ENCODE measurements at places on chromosomes 11 and 22.

- no peak for DNase-seq
Measured at GRCh38 chr11:93905384-93905783, 55.0 kb upstream of the VSTM5 start.

DNA sequence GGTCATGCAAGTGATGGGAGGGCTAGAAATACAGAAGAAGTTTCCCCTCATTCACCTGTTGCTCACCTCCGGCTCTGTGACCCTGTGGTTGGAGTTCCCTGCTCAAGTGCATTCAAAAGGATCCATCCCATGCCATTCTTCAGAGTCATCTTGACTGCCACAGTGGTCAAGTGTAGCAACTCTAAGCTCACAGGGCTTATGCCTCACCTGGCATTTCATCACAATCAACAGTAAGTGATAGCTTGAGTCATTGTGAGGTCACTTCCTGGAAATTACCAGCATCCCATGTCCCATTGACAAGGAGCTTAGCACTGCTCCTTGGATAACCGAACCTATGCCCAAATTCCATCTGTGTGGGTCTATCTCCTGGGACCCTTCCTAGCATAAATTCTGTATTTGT lies 55.6 kb downstream of the OR4C45 start:
- no peak for DNase-seq

DNA sequence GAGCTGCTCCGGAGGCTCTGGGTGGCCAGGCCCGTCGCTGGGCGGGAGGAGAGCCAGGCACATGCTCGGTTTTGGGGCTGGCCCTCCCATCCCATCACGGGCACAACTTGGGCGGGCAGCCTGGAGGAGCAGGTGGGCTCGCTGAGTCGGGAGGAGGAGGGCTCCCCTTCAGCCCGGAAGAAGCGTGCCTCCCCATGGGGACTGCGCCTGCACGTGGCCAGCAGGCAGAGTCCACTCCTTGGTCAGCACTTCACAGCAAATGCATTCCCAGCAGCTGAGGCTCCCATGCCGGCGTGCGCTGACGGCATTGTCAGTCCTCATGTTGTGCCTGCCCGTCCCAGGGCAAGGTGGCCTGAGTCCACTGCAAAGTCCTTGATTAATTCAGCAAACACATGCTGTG lies 1281.7 kb downstream of the BRD1 start:
- DNase-seq = no peak

- no peak for DNase-seq
Measured at GRCh38 chr22:39577366-39577765, 6.8 kb downstream of the CACNA1I start.

DNA sequence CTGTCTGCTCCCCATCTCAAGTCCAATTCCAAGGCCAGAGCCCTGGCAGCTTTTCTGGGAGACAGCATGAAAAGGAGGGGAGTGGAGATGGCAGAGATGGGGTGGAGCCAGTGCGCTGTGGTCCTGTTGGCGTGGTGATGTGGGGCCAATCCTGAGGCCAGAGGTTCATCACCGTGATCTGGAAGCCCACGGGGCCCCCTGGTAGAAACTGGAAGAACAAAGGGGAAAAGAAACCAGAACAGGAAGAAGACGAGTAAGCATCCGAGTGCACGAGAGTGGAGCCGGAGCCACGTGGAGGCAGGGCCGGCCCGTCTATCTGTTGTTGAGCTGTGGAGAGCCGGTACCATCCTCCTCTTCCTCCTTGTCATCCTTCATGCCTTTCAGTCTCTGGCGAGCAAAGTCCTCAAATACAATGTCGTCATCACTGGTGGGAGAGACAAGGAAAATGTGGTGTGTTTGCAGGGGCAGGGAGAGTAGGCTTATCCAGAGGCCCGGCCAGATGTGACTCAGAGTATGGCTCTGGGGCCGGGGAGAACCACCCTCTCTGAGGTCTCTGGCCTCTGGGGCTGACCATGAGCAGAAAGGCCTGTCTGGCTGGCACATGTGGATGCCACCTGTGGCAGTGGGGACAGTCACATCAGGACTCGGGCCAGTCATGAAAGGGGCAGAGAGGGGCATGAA lies 25.4 kb downstream of the TPBGL start:
- no peak for DNase-seq

DNA sequence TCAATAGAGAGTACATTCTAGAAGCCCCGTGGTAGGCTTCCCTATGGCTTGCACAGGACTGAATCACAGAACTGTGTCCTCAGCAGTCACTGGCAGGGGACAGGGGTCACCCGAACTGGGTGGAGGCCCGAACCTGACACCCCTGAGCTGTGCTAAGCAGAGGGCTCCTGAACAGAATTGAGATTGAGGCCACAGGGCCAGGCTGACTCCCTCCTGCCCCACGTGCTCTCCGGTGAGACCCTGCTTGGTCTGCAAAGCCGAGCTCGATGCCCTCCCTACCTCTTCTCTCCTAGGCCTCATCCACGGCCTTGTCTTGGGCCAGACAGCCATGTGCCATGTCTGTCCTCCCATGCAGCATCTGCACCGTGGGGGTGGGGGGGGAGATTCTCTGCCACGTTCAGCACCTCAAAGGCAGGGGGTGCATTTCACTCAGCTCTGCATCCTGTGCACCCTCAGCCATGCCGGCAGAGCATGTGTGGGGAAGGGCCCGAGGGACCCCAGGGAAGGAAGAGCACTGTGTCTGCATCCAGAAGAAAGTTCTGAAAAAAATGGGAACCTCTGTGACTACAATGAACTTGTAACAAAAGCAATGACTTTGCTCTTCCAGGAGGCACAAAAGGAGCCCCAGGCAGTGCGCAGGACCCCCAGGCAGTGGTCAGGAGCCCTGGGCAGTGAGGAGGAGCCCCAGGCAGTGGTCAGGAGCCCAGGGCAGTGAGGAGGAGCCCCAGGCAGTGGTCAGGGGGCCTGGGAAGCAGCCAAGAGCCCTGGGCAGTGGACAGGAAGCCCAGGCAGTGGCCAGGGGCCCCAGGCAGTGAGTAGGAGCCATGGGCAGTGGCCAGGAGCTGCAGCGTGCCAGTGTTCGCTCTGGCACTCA lies 76.7 kb upstream of the SEPTIN5 start:
- no peak for DNase-seq

DNA sequence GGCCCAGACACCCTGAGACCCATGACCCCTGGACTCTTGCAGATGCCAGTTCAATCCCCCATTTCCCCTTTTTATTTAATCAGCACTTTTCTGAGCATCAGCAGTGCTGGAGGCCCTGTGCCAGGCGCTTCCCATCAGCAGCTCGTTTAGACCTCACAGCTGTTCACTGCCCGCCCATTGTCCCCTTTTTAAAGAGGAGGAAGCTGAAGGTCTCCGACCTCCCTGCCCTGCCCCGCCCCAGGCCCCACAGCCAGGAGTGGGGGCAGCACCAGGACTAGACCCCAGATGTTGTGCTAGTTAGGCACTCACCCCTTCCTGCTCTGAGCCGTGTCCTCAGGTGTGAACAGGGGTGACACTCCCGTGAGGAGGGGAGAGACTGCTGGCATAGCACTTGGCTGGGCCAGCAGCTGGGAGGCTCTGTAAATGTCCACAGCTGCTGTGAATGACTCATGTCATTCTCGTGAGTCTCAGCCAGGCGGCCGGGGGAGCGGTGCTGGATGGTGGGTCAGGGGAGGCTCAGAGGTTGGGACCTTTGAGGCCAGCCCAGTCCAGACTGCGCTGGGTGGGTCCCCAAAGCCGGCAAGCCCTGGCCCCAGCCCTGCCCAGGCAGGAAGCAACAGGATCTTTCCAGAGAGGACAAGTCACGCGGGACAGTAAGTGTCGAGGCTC lies 19.9 kb downstream of the EMID1 start:
- DNase-seq = no peak

GRCh38 chr22:24434471-24435322 lies 7.3 kb downstream of the ADORA2A start:
- DNase-seq = no peak

DNA sequence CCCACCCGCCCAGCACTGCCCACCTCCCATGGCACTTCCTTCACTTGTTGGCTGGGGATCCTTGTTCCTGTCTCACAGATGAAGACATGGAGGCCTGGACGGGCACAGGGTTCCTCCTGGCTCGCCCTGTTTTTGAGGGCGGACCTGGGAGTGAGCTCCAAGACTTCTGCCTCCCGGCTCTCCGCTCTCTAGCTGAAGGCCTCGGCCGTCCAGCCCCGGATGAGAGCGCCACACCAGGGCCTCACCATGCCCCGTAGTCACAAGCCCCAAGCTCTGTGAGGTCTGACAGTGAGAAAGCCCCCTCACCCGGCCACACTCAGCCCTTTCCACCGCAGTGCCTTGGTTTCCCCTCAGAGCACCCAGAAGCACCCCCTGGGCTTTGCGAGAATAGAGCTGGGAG lies 9.1 kb downstream of the TPCN2 start:
- DNase-seq = no peak

GRCh38 chr11:4076774-4077173 lies 17.8 kb upstream of the RRM1 start:
- DNase-seq = no peak

DNA sequence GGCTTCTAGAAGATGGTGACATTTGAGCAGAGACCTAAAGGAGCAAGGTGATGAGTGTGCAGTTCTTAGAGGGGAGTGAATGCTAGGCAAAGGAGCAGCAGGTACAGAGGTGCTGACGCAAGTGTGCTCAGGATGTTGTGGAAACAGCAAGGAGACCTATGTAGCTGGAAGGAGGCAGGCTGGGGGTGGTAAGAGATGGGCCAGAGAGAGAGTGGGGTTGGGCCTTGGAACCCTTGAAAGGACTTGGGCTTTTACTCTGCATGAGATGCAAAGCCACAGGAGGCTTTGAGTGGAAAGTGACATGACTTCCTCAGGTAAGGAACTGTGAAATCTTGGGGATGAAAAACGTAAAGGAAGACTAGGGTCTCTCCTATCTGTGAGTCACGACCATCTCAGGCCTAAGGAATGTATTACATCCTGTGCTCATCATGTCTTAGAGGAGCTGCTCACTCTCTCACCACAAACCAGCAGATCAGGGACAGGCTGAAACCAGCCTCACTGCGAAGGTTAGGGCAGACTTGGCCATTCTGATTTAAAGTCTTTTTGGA lies 65.4 kb downstream of the MICAL2 start:
- no peak for DNase-seq

DNA sequence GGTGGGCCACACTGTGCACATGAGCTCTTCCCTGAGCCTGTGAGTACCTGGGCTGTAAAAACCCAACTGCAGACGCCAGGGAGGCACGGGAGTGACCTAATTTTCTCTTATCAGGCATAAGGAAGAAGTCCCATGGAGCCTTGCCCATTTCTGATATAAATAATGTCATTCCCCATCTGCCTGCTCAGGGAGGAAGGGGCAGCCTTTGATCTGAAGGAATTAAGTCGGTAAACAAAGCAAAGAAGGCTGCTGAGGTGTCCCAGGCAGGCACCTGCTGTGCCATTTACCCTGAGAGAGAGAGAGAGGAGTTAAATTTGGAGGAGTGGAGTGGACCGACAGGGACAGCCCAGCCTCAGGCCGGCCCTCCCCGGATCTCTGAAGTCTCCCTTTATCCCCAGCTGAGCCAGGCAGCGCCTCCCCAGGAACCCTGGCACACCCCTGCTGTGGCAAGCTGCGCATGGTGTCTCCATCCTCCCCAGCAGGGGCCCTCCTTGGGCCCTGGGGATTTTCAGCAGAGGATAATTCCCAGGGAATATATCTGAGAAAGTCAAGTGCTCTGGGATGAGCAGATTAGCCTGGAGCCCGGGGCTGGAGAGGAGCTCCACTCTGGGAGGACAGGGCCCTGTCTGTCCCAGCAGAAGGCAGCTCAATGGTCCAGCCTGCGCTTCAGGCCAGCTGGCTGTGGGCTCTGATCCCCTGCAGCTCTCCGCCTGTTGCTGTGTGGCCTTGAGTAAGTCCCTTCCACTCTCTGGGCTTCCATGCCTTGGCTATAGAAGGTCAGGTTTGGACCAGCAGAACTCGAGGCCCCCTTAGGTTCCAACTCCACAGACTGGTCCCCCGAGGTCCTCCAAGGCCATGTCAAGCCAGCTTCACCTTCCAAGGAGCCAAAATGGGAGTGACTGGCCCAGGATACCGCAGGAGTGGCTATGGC lies 17.5 kb upstream of the CABP7 start:
- no peak for DNase-seq

DNA sequence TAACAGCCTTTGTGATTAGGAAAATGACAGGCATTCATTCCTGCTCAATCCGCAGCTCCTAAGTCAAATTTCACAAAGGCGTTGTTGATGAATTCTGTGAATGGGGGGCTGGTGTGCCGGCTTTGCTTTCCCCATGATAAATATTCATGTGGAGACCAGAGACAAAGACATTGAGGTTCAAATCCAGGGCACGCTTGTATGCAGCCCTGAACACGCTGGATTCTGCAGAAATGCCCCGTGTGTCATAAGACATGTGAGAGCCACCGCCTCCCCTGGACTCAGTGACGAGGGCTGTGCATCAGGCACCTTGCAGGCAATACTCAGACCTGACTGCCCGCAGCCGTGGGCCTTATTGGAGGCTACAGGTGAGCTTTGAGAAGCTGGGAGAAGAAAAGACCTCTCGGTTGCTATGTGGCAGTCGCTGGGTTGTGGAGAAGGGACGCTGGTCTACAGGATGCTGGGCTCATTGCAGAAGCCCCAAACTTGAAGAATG lies 906.2 kb downstream of the BRD1 start:
- no peak for DNase-seq

GRCh38 chr22:46478083-46478551 lies 59.3 kb downstream of the CELSR1 start:
- DNase-seq = no peak

- no peak for DNase-seq
Measured at GRCh38 chr11:69490516-69490915, 9.1 kb downstream of the LINC01488 start.

DNA sequence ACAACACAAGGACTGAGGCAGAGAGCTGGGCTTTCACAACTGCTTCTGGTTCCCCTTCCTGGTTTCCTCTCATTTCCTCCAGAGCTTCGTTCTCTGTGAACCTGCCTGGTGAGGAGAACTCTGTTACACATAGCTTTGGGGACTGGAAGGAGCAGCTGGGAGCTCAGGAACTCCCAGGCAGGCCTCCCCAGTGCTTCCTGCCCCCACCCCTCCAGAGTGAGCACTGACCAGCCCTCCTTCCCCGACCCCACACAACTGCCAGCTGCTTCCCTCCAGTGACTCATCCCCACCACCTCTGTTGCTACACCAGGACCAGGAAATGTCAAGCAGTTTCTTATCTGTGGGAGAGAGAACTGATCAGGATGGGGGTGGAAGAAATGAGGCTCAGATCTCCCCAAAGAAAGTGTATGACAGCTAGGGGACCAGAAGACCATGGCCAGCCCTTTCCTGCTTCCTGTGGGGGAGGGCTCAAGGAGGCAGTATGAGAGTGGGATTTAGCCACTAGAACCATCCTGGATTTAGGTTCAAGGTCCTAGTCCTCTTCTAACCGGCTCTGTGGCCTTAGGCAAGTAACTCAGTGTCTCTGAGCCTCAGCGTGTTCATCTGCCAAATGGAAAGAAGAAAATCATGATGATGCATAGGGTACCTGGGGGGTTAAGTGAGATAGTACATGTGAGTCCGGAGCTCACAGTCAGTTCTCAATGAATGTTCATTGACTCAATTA lies 4.5 kb upstream of the TP53I11 start:
- DNase-seq = no peak

Data from cortex of kidney (tissue), 1 donor.